ENCODE measurements at places on chromosomes 1 and 21. TPM values are rescaled to one million over a fixed set of nuclear protein-coding genes. Genes with fewer than 3 reads are reported as not detected.

KRTAP21-2 gene
- total RNA-seq: not detected

ENAH gene
- 346 TPM for total RNA-seq

TRNP1 gene
- total RNA-seq: 2.0 TPM

IQGAP3 gene
- 31.5 TPM for total RNA-seq

DNA sequence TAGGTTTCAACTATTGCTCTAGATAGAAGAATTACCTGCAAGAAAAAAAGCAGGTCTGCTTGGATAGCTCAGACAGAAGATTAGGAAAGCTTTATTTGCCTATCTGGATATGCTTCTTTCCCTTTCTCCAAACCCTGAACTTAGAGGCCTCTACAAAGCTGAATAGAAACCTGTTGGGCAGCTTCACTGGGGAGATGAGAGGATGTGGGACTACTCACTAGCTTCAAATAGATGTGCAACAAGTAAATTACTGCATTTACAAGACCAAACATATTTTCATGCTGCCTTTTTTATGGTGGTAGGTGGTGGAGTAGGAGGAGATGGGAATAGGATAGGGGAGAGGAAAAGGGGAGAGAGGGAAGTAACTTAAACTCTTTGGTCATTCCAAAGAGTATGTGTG is 6.4 kb downstream of the CLCA2 start:
- no peak overlapping the region for H3K27ac ChIP-seq
- H3K4me3 ChIP-seq: no peak overlapping the region
- no peak for DNase-seq
- no peaks in the 10 kb centered on the region for H3K27me3 ChIP-seq
- no peaks in the 10 kb centered on the region for H3K36me3 ChIP-seq
- no peaks in the 10 kb centered on the region for H3K4me1 ChIP-seq

DNA sequence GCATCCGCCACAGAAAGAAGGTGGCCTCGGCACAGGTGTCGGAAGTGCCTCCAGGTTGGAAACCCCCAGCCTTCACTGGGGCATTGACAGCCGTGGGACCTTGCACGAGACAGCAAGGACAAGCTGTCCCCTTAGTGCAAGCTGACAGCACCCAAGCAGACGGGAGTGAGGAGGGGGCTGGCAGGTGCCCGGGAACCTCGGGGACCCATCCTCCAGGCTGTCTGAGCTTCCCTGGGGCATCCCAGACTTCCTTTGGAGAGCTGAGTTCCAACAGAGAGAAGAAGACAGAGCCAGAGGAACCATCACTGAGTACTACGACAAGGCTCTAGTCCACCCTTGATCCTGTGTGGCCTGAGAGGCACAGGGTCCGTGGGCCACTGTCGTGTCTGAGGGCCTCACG is 100.6 kb upstream of the RAB4A start:
- H3K4me1 ChIP-seq: no peaks in the 10 kb centered on the region
- no peak overlapping the region for H3K27ac ChIP-seq
- no peaks in the 10 kb centered on the region for H3K27me3 ChIP-seq
- no peaks in the 10 kb centered on the region for H3K36me3 ChIP-seq
- H3K4me3 ChIP-seq: no peak overlapping the region
- no peak for DNase-seq

DNA sequence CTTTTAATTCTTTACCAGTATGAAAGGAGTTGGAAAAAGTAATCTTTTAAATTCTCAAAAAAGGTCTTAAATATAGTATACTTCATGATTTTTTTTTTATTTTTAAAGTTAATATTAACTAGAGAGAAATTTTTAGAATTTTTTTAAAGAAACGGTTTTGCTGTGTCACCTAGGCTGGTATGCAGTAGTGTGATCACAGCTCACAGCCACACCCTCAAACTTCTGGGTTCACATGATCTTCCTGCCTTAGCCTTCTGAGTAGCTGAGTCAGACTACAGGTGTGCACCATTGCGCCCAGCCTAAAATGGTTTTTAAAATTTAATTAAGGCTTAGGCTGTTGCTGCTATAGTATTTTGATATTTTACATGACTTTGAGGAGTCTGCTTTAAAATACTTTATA is 52.4 kb downstream of the TLCD4 start:
- H3K27me3 ChIP-seq: no peaks in the 10 kb centered on the region
- no peak overlapping the region for H3K4me3 ChIP-seq
- H3K4me1 ChIP-seq: no peaks in the 10 kb centered on the region
- no peak for DNase-seq

- no peaks in the 10 kb centered on the region for H3K36me3 ChIP-seq
- no peak overlapping the region for H3K27ac ChIP-seq
- peak; percentile 64 for DNase-seq
- no peak overlapping the region for H3K4me3 ChIP-seq
- no peaks in the 10 kb centered on the region for H3K27me3 ChIP-seq
These were observed 22.0 kb downstream of the THAP3 start for GRCh38 chr1:6646499-6647148.

DNA sequence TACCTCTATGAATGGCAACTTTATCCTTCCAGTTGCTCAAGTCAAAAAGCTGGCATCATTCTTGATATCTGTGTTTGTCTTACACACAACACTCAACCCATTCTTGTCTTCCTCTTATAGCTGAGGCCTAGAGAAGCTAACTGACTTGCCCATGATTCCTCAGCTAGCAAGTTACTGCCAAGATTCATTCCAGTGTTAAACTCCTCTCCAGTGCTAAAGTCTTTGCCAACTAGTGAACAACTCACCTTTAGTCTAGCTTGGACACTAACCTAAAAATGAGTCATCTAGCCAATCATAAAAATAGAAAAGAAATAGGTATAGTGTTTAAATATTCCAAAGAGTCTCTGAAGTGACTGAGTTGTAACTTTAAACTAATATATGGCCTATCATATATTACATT is 45.6 kb upstream of the RGS2 start:
- no peaks in the 10 kb centered on the region for H3K27me3 ChIP-seq
- no peak overlapping the region for H3K27ac ChIP-seq
- no peaks in the 10 kb centered on the region for H3K4me1 ChIP-seq
- DNase-seq: no peak
- H3K36me3 ChIP-seq: no peaks in the 10 kb centered on the region
- H3K4me3 ChIP-seq: no peak overlapping the region

Data from neural progenitor cell (in vitro differentiated cells).